Kidney glomerular epithelial cell (primary cell): ENCODE measurements at places on chromosomes 1 and 21.

GRCh38 chr1:221117548-221117951 lies 238.3 kb downstream of the HLX start:
- peak; percentile 98 for DNase-seq

DNA sequence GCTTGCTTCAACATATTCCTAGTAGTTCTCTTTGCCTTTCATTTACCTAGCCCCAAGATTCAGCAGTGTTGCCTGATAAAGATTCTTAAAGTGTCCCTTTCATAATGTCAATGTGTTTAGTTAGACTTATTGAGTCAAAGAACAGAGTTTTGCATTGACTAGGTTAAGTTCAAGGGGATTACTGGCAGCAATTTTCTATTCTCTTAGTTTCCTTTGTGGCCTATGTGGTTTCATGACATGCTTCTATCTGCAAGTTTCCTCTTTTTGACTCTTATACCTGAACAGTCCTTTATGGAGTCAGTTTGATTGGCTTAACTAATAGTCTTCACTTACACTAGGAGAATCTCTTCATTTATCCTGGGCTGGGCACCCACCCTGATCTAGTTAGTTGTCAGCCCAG lies 151.3 kb downstream of the ADGRL4 start:
- DNase-seq: no peak

DNA sequence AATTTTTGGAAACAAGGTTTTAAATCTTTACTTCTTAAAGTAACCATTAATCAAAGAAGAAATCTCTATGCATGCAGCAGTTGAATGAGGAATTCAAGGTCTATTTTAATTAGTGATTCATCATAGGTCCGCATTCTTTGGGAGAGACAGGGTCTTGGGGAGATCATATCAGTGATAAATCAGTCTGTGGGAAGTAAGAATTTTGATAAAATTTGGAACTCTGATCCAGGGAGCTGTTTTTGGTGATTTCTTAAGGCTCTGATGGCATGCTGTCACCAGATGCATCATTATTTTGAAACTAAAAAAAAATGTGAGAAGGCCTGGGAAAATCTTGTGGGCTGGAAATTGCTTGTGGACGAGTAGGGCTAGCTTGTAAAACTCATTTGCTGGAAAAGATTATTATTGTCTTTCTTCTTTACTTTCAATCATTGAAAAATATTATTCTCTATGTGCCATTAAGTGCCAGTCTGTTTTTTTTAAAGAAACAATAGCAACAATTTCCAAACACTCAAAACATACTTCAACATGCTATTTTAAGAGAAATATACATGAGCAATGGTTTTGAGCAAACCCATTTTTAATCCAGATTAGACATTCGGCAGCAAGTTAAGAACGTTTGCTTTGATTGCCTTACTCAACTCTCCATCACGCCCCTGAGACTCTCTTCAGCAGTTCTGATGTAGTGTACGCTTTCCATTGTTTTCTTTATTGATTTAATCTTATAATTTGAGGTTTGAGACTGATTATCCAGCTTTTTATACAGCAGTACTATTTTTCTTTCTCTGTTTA lies 62.6 kb downstream of the ZBTB18 start:
- DNase-seq: peak; percentile 45

DNA sequence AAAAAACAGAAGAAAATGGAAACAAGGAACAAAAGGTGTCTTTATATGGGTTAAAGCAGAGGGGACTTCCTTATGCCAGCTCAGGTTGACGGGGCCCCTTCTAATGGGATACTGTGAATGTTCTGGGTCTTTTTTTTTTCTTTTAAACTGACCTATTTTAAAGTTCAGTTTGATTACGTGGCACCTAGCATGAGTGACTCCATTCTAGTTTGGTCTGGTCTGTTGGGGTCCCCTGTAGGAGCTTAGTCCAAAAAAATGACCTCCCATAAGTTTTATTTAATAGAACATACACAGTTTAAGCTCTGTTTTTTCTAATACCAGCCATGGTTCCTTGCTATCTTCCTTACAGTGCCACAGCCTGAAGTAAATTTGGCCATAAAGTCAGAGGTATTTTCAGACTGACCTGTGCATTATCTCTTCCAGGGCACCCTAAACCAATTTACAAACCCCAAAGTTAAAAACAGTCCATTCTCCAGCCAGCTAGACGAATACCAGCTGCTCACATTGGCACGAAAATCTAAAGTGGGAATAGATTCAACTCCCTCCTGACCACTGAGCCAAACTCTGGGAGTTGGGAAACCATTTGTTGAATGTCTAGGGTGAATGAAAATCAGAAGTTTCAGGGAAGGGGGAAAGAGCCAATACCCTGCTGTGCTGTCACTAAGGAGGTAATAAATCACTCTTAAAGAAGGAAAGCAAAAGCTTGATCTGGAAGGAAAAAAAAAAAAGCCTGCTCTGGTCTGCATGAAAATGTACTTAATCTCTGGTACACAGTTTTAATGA lies 42.4 kb downstream of the AKNAD1 start:
- DNase-seq: no peak

GRCh38 chr1:48070396-48070750 lies 73.2 kb upstream of the TRABD2B start:
- DNase-seq: no peak

GRCh38 chr1:19485362-19486187 lies at the start of gene CAPZB:
Gene CAPZB, minus strand, starts transcription at chr1:19485539. Its CDS starts 101 bp downstream, at chr1:19485438.
- DNase-seq: peak; percentile 68

DNA sequence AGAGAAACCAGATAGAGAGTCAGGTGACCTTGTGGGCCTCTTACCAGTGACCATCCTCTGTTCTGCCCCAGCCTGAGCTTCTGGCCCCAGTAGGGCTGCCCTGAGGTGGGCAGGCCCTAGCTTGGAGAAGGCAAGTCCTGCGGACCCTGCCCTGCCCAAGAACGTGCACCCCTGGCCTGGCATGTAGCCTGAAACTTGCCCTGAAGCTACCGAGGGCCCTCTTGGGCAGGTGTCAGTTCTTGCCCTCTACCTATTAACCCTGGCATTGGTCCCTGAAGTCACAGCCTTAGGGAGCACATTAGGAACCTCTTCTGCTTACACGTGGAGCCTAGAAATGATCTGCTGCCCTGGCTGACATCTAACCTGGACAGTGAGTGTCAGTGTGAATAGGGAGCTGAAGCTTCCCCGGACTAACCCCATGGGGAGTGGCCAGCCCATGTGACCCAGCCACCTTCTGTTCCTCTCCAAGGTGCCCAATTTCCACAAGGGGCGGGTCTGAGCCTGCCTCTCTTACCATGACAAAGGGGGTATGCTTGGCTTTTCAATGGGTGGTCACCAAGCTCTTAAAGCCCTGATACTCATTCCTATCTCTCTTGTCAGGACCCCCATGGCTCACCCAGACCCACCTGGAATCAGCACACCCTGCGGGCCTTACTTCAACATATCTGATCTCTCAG lies 163.0 kb downstream of the ZSCAN20 start:
- DNase-seq: no peak

DNA sequence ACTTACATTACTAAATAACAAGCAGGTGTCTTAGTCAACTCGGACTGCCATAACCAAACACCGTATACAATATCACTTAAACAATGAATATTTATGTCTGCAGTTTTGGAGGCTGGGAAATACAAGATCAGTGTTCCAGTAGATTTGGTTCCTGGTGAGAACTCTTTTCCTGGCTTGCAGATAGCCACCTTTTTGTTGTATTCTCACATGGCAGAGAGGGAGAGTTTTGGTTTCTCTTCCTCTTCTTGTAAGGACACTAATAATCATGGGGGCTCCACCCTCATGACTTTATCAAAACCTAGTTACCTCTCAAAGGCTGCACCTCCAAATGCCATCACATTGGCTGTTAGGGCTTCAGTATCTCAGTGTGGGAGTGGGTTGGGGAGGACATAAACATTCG lies 82.9 kb upstream of the CACYBP start:
- DNase-seq: no peak

- DNase-seq: no peak
These were observed 212.9 kb downstream of the DNM3 start for GRCh38 chr1:172054172-172054571.

- DNase-seq: peak; percentile 41
These were observed 820 bp upstream of the TTF2 start for GRCh38 chr1:117059334-117059677.

GRCh38 chr21:45993210-45994085 lies 11.9 kb downstream of the COL6A1 start:
- no peak for DNase-seq

DNA sequence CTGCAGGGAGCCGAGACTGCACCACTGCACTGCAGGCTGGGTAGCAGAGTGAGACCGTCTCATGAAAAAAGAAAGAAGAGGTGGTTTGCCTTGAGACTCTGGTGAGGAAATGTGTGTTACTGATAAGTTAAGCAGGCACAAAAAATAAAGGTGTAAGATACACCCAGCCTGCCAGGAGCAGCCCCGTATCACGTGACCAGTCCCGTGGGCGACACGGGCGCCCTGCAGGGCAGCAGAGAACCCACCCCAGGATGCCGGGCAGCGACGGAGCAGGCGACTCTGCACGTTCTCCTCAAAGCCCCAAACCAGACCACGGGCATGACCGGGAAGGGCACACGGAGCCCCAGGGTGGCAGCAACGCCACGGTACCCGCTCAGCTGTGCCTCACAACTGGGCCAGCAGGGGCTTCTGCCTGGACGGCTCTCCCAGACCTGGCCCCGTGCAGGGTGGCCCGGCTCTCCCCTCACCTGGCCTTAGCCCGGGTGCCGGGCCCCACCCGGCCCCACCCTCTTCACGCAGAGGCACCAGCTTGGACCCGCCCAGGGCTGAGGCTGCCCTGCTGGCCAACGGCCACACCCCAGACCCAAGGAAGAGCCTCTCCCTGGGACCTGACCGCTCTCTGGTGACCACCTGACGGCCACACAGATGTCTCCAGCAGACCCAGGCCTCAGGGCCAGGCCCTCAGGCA lies 8.1 kb upstream of the TNFRSF4 start:
- DNase-seq: no peak

DNA sequence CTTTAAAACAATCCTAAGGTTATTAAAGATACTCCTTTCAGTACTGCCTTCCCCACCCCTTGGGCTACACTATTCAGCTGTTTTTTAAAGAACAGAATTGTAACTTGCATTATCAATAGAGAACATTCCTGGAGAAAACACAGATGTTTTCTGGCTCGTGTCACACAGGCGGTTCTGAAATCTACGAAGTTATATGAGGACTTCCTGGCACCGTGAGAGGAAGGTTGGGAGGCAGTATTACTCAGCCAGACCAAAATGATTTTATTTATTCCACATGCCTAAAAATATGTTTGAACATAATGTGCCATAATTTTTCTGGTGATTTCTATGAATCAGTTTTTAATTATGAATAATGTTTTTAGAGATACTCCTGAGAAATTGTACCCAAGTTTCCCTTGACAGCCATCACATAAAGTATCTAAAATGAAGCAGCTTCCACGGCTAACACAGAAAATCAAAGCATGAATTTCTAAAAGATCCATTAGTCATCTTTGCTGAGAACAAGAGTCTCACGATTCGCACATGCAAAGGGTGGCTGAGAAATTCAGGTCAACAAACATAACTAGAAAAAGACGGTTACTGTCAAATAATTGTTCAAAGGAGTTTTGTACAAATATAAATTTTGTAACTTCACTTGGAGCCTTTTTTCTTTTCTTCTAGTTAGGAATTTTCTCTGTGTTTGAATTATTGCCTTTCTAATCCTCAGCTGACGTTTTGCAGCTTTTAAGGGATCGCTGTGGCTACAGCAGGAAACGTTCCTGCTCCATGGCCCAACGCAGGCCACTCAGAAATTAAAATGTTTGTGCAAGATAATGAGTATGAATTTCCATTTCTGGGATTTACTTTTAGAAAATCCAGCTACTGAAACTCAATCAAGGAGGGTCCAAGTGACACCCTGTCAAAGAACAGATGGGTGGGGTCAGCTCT lies 8.0 kb upstream of the SIM2 start:
- DNase-seq: no peak

DNA sequence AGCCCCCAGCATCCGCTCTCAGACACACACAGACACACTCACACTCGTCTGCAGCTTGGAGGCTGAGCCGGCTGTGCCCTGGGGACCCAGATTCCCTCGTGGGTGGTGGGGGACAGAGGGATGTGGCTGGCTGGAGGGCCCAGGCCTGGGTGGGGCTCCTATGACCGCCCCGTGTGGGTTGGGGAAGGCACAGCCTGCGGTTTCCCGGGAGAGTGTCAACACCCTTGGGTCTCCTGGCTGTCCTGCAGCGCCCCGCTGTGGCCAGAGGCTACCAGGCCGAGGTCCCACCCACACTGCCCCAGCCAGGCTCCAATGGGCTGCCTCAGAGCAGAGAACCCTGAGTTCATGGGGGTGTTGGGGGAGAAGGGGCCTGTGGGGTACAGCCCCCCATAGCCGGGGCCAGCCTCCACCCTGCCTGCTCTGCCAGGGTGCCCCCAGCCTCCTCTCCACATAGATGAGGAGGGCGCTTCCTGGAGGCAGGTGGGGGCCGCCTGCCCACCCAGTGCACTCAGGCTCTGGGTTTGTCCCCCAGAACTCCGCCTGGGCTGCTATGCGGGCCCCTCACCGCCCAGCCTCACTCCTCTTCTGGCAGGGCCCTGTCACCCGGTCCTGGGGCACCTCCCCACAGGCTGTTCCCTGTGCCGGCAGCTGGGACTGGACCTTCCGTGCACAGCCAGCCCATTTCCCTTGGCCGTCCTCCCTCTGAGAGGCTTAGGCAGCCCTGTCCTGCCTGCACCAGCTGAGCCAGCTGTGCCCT lies at the start of gene TTC34:
Gene TTC34 (minus strand): TSS at position 159 of the 757 bp plus-strand sequence. CDS start 866 bp downstream, outside the sequence.
- DNase-seq: no peak

- DNase-seq: no peak
These were observed 5.9 kb downstream of the USP24 start for GRCh38 chr1:55209247-55209646.

- DNase-seq: peak; percentile 80
These were observed 355.7 kb downstream of the LTN1 start for GRCh38 chr21:28636752-28637691.

DNA sequence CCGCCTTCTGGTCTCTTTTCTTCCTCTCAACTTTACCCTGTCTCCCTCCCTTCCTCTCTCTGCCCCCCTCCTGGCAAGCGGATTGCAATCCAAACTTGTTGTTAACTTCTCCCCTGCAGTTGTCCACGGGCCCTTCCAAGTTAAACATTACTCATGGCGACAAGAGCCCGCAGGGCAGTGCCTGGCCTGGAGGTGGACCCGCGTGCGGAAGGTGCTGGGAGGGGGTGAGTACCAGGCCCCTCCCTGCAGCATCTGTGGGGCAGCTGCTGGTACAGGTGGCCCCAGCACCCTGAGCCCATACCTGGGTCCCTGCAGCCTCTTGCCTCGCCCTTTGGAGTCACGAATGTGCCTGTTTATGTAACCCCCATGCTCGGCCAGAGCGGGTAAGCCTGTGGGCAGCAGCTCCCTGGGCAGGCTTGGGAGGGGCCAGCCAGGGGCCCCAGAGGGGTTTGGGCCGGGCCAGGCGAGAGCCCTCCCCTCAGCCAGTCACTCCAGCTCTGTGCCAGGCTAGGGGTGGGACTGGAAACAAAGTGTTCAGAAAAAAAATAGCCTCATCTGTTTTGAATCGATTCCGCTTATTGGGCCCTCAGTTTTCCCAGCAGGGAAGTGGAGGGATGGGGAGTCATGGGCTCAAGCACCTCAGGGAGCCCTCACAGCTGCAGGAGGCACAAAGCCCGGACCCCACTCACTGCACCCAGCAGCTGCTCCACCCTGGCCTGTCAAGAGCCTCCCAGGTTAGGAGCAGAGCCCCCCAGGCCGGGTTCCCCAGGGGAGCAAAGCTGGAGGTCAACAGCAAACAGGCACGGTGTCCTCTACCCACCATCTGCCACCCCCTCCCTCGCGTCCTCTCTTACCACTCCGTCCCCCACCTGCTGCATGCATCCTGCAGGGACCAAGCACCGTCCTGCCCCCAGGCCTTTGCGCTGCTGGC lies 14.0 kb upstream of the FAAP20 start:
- peak; percentile 69 for DNase-seq

- DNase-seq: no peak
These were observed 39.6 kb downstream of the ASPM start for GRCh38 chr1:197106869-197107268.

GRCh38 chr1:248404024-248404423 lies 1.2 kb downstream of the OR2T1 start:
- DNase-seq: no peak

- no peak for DNase-seq
These were observed 17.7 kb downstream of the DDAH1 start for GRCh38 chr1:85447006-85447943.
